Nucleus accumbens (tissue), 56 donors: ENCODE measurements at places on chromosomes 6 and 20.

DNA sequence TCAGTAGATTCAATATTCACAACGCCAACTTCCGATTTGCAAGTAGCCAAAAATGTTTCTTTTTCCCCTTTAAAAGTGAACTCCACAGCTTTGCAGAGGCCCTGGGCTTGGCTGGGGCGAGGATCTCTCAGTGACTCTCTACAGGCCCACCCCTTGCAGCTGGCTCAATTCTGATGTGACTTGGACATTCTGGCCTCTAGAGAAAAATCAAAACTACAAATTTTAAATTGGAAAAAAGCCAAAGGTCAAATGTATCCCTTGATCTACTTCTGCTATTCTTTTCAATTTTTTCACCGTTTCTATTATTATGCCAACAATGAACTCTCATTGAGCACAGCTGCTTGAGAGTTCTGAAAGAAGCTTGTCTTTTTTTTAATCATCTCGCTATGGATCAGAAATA is 245.9 kb upstream of the HS3ST5 start:
- DNase-seq, result no peak

- no peak for DNase-seq
Observed at GRCh38 chr20:57628047-57628961, 8.1 kb upstream of the ZBP1 start.

DNA sequence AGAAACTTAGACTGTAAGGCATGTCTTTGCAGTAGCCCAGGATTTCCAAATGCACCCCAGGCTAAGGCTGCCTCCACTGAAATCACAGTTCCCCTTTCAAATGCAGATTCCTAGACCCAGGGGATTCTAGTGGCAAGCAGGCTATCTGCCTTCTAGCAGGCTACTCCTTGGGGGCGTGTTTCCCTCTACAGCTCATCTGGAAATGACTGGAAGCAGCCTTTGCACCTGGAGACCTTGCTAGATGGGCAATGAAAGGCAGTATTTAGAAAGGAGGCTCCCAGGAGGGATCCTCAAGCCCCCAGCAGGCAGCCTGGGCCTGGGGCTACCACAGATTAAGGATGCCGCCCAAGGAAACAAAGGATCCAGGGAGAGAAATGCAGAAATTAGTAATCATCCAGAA is 26.0 kb upstream of the SYNDIG1 start:
- no peak for DNase-seq

GRCh38 chr20:39651645-39652325 is 689.6 kb downstream of the DHX35 start:
- no peak for DNase-seq

GRCh38 chr6:140079328-140079727 is 704.9 kb upstream of the CITED2 start:
- no peak for DNase-seq

DNA sequence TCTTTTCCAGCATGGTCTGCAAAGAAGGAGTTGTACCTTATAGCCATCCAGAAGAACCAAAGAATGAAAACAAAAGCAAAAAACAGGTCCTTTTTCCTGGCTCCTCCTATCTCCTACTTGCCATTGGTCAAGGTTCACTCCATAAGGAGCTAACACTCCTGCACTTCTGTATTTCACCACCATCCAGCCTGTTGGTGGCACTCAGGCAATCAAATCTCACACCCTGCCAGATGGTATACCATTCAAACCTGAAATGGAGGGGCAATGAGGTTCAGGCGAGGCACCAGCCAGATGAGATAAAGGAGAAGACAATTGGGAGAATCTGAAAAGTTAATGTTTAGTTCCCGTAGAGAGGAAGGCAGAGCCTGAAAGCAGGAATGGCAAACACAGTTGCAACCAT is 203.8 kb downstream of the ALDH8A1 start:
- no peak for DNase-seq

DNA sequence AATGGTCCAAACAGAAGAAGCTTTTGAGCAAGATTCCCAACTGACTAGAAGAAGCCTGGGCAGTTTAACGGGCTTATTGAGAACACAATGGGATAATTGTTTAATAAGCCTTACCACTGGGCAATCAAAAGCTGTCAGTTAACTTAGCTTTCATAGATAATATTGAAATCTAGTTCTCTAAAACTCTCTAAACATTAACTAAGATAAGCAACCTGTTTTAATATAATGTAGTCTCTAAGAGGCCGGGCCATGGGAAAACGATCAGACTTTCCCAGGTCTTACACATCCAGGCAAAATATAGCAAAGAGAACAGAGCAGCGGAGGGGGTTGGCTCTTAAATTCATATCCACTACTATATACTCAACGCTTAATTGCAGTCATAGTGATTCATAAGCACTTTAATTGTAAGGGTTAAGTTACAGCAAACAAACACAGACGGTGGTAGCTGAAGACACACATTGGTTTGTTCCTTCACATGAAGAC is 128.0 kb upstream of the FAM83B start:
- DNase-seq, result no peak

GRCh38 chr6:87944541-87944954 is 103.1 kb upstream of the SPACA1 start:
- DNase-seq, result no peak

DNA sequence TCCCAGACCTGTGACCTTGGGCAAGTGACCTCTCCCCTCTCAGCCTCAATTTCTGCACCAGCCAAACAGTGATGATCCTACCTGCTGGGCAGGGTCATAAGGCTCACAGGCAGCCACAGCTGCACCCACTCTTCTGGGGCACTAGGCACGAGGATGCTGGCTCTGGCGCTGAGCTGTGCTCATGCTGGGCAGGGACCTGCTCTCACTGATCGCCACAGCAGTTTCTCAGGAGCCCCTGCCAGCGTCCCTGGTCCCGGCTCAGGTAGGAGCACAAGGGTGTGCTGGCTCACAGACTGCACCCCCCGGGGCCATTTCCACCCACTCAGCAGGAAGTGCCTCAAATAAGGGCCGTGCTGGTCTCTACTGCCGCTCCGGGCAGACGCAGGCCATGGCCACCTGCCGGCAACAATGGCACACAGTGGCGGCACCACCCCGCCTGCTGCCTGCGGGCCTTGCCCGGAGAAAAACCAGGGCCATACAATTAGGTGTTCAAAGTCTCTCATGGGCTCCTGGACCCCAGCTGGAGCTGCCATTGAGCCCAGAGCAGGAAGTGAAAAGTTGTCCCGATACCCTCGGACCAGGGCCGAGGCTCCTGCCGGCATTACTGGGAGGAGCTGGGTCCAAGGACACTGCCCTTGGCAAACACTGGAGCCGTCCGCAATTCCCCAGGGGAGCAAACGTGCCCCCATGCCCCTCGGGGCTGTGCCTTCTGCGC is 4.6 kb upstream of the CABLES2 start:
- no peak for DNase-seq

DNA sequence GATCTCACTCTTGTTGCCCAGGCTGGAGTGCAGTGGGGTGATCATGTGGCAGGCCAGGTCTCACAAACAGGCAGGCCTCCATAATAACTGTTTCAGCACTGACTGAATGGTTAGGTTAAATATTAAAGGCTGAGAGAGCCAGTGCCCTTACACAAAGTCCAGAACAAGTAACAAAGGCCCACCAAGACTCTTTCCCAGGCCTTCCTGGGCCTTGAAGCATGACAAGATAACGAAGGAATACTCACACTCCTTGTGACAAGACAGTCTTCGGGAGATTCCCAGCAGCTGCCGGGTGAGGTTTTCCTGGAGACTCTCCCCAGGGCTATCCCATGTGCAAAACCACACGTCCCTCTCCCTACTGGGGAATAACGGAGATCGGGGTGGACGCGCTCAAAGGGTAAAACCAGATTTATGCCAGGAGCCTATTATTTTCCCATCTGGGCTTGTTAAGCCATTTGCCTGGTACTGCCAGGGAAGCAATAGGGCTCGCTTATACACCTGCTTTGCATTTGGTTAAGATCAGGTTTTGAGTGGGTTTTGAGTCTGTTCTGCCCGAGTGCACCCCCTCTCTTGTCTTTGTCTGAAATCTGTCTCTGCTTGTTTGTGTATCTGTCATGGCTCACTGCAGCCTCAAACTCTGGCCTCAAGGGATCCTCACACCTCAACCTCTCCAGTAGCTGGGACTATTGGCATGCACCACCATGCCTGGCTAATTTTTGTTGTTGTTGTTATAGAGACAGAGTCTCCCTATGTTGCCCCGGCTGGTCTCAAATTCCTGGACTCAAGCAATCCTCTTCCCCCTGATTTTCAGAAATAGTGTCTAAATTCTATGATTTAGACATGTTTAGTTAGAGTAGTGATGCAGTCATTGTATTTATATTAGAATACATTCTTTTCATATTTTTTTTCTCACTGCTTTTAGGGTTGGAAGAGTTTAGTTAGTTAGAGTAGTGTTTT is 1.4 kb upstream of the ENPP3 start:
- DNase-seq, result no peak

DNA sequence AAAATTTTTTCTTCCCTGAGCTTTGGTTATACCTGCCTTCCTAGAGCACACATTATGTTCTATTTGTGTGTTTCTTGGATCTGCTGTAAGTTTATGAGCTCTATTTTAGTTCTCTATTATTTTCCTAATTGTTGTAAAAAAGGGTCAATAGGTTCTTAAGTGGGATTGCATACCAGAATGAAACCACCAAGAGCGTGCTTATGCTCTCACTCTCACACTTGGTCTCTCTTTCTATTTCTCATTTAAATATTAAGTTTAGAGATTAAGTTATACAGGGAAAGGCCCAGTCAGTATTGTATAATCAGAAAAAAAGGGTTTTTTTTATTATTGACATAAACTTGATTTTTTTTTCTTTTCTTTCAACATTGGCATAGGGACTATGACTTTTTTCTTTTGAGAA is 96.8 kb downstream of the RIMS1 start:
- no peak for DNase-seq

GRCh38 chr20:4135385-4136077 is 120.2 kb upstream of the RNF24 start:
- no peak for DNase-seq

GRCh38 chr6:34867484-34867883 is 20.4 kb downstream of the TAF11 start:
- no peak for DNase-seq

DNA sequence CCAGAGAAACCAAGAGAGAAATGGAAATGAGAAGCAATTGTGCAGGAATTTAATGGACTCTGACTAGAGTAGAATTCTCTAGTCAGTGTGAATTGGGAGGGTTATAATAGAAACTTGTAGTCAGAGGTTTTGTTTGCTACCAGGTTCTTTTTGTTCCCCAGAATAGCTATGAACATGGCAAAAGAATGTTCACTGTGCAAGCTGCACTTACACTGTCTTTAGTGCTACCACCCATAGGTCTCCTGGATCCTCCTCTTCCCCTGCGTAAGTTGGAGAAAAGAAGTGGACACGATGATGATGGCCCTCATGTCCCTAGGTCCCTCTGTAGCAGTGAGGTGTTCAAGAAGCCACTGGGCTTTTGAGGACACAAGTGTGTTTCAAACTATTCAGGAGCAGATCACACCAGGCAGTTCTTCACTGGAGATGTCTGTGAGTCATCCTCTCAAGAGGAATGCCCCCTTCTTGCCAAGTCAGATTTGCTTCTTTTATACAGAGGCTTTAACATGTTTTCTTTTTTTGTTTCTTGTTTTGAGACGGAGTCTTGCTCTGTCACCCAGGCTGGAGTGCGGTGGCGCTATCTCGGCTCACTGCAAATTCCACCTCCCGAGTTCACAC is 47.6 kb upstream of the SMIM8 start:
- DNase-seq, result no peak

DNA sequence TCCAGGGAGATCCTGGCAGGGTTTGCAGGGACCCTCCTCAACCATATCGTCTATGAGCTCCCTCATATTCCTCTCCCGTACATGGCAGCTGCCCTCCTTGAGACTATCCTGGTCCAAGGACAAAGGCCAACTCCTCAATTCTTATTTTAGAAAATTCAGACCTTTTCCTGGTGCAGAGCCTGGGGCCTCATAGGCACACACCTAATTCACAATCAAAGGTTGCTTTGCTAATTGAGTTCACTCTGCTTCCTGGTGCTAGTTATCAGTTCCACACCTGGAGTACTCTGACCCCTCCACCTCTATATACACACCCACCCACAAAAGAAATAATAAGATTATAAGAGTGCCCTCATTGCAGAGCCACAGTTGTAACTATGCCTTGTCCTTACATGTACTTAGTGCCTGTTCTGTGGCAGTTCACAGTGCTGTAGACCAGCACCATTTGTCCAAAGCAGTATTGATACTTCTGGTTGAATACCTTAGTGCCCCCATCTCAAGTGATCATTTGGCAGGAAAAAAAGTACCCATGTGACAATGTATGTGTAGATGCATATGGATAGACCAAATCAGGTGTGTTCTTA is 38.7 kb downstream of the GSS start:
- DNase-seq, result no peak

DNA sequence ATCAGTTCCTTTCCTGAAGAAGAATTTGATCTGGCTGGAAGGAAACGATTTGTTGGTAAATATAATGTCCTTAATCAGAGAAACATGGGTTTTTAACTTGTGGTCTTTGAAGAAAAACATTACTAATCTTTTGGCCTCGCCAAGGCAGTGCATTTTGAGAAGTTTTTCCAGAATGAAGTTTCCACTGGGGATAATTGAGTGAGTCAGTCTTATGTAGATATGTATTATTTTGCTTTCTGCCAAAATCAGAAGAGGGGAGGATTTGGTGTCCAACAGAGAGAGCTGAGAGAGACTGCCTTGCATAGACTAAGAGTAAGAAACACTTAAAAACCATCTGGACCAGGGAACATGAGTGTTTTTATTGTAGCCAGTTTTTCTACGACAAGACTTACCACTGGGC is 79.9 kb downstream of the FNDC1 start:
- no peak for DNase-seq

GRCh38 chr6:128024969-128025368 is 124.1 kb upstream of the THEMIS start:
- DNase-seq, result no peak
